ENCODE measurements at places on chromosomes 7 and 10.

DNA sequence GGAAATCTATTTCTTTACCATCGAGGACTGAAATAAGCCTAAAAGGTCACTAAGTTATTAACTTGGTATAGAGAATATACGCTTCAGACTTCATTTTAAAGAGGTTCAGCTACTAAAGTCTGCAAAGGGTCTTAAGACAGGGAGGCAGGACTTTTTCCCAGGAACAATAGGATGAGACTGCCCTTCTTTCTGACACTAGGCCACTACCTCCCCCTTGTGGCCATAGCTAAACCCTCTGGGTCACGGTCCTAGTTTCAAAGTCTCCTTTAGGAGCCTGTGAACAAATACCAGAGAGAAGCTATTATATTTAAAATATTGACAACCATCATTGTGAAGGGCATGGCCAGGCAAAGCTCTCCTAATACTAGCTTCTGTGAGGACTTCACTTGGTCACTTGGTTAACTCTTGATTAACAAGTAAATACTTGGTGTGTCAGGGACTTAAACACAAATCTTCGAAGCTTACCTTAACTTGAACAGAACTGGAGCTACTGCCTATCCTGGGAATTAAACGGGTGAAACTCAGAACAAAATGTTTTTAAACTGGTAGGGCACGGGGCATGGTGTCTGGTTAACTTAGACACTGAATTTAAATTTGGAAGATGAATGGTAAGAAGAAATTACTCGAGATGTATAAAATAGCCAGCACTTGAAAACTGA lies 75.6 kb downstream of the CCDC6 start:
- no peak for DNase-seq

- DNase-seq = no peak
Measured at GRCh38 chr7:89761173-89761572, 393.1 kb upstream of the STEAP1 start.

DNA sequence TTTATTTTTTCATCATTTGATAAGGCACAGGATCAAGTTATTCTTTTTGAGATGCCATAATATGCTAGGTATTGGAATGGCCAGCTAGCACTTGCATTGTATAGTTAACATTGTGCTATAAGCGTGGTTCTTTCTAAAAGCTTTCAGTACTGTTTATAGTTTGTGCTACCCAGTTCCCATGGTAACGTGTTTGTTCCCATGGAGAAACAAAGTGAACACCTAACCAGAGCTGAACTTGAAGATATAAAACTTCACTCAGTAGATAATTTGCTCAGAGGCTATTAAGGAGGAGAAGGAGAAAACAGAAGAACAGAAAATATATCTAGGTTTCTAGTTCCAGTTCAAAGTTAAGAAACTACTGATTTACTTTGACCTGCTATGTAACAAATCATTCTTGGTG lies 23.6 kb upstream of the ITGB8 start:
- DNase-seq = no peak

- no peak for DNase-seq
Measured at GRCh38 chr7:4282434-4283223, 399.5 kb upstream of the FOXK1 start.

DNA sequence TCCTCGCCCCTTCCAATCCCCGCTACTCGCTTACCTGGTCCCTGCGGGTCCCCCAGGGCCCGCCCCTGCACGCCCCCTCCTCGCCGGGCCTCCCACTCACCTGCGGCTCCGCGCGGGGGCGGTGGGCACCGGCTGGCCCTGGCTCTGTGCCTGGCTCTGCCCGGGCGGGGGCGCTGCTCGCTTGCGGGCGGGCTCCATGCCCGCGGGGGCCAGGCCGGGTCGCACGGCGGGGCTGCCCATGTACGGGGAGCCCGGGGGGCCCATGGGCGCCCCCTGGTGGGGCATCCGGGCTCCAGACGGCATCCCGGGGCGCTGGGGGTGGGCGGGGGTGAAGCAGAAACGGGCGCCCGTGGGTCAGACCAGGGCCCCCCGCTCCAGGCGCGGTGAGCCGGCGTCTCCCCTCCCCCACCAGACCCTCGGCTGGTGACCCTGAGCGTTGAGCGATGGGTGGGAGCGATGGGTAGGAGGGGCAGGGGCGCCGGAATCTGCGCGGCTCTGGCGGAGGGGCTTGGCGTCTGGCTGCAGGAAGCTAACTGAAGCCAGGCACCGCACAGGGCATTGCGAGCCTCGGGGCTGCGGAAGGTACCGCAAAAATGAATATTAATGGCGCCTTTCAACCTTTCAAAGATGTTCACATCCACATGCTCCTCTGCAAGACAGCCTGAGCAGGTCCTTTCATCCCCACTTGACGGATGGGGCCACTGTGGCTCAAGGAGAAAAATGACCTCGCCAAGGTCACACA lies 3.0 kb downstream of the SMARCD3 start:
- DNase-seq = peak; percentile 36

DNA sequence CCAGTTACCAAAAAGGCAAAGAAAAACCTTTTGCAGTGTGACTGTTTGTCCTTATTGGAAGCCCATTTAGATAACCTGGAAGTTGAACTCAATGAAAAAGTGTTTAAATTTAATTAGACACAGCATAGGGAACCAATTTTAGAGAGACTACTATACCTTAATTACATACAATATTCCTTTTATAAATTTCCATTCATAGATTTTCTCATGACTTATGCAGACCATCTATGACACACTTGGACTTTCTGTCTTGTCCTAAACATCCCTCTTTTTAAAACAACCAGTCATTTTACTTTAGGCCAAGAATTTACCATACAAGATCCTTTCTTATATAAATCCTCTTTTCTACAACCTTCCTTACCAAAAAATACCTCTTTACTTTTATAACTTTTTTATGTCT lies 61.6 kb downstream of the MTURN start:
- DNase-seq = no peak

- DNase-seq = no peak
Measured at GRCh38 chr10:73332379-73332778, 26.3 kb downstream of the CFAP70 start.

- no peak for DNase-seq
Measured at GRCh38 chr7:27661811-27662489, 733 bp downstream of the HIBADH start.

- DNase-seq = no peak
Measured at GRCh38 chr10:77504873-77505257, 132.7 kb downstream of the KCNMA1 start.

- no peak for DNase-seq
Measured at GRCh38 chr7:116802746-116803152, 59.6 kb upstream of the CAPZA2 start.

GRCh38 chr10:75974080-75974479 lies 542.7 kb downstream of the LRMDA start:
- no peak for DNase-seq
